ENCODE measurements at places on chromosomes 12 and 14.

GRCh38 chr14:96756745-96757144 lies 40.4 kb upstream of the VRK1 start:
- DNase-seq: no peak

DNA sequence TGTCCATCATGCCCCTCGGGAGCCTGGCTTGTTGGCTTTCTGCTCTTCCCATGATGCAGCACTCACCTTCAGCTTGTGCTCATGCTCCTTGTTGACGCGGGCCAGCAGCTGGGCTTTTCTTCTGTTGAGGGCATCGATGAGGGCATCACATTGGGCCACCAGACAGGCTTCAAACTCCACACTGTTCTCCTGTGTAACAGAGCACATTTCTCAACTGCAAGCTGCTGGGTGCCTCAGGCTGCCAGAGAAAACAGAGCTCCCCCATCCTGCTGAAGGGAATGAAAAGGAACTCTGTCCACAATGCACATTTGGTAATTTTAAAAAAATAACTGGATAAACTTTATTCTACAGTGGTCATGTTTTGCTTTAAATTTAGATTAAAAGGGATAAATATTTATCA lies 72.1 kb downstream of the TRIM9 start:
- no peak for DNase-seq

DNA sequence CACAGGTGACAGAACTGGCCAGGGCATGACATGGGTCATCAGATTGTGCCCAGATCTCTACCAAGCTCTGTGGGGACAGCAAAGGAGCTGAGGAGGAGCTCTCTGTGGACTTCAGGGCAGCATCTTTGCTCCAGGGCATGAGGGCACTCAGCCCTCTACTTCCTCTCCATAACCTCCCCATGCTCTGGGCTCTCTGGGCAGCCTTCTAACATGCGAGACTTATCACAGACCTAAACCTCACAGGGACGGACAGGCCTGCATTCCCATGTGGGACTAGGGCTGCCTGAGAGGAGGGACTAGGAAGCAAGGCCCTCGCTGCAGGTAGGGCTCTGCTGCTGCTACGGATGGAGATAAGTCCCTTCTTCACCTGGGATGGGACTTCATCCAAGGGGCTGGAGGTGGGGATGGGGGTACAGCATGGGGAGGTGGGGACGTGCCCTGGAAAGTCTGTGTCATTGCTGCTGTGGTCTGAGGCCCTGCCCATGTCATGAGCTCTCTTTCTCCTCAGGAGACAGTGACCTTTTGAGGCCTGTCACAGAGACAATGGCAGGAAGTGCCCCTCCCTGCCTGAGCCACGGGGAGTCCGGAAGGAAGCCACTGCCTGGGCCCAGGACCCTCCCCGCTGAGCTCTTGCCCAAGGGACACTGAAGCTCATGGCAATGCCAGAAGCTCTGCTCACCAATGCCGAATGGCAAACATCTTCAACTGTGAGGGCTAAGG lies 44.1 kb downstream of the PITPNM2 start:
- no peak for DNase-seq

DNA sequence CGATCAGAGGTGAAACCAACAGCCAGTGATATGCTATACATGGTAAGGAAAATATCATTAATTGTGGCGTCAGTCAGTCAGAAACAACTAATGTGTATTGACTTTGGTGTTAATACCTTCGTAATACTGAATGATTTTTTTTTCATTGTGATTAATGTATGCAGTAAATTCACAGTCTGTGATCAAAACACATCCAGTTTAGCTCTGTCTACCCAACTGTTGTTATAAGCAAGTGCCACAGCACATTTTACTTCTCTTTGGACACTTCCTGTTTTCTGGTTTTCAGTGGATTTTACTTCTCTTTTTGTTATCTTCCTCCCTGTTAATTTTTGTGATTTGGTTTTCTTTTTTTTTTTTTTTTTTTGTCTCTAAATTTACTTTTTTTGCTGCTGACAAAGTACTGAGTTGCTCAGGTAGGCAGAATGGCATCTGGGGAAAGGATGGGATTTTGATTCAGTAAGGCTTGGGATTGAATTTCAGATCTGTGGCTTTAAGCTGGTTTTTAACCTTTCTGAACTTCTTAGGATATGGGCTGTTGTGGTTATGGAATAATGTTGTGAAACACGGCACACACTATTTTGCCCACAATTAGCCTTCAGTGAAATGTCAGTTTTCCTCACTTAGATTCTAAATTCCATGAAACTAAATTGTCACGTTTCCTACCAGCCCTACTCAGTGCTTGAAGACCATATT lies 604 bp downstream of the GLIPR1 start:
- no peak for DNase-seq

GRCh38 chr12:112684742-112685141 lies 106.8 kb upstream of the RPH3A start:
- peak; percentile 32 for DNase-seq

- DNase-seq: no peak
Observed at GRCh38 chr14:101600336-101600890, 39.1 kb downstream of the DIO3 start.

GRCh38 chr12:123657211-123657610 lies 13.7 kb upstream of the TCTN2 start:
- no peak for DNase-seq

GRCh38 chr14:22140633-22141032 lies 448.4 kb downstream of the DAD1 start:
- DNase-seq: no peak

DNA sequence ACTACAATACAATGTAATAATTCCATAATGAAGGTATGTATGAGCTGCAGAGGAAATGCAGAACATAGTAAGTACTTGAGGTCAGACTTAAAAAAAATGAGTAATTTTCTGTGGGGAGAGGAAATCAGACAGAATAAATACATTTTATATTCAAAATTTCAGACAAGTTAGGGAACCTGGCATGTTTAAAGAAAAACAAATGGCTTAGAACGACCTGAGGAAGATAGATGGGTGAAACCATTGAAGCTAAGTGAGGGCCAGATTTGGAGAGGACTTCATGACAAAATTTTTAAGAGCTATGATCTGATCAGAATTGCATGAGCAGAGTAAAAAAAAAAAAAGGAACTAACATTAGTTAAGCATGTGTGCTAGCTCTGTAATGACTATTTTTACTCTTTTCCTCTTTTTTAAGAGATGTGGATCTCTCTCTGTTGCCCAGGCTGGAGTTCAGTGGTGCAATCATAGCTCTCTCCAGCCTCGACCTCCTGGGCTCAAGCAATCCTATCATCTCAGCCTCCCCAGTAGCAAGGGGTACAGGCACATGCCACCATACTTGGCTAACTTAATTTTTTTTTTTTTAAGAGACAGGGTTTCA lies 157.6 kb upstream of the PDE3A start:
- DNase-seq: no peak

GRCh38 chr12:107906707-107907106 lies 132.2 kb downstream of the ASCL4 start:
- DNase-seq: no peak

GRCh38 chr14:99121319-99121875 lies 150.6 kb downstream of the BCL11B start:
- no peak for DNase-seq

- DNase-seq: no peak
Observed at GRCh38 chr14:51443195-51444018, 203.4 kb downstream of the TMX1 start.

DNA sequence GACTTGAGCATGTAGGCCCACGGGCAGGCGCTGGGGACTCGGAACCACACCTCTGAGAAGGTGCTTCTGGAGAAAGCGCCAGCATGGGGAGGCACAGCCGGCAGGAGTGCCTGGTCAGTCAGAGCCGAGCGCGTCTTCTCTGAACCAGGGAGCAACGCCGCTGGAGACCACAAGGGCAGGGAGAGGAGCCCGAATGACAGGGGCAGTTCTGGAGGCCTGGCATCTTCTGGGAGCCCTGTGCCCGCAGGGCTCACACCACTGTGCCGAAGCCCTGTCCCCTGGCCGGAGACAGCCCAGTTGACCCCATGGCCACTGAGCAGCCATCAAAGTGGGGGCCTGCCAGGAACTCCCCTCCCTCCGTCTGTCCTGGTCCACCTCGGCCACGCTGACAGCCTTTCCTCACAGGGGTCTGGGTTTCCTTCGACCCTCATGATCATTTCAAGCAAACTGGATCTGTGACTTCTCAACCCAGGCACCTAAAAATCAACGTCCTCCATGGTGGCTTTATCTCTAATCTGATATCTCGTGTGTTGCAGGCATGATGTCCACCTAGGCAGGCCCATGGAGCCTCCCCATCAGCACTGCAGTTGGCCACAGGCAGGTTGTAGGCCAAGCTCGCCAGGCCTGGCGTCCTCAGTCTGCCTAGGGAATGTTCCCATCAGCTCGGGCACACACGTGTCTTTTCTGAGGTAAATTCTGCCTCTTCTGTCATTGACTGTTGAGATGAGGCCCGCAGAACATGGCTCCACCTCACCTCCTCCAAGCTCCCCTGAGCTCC lies 299.3 kb upstream of the RTL1 start:
- no peak for DNase-seq

DNA sequence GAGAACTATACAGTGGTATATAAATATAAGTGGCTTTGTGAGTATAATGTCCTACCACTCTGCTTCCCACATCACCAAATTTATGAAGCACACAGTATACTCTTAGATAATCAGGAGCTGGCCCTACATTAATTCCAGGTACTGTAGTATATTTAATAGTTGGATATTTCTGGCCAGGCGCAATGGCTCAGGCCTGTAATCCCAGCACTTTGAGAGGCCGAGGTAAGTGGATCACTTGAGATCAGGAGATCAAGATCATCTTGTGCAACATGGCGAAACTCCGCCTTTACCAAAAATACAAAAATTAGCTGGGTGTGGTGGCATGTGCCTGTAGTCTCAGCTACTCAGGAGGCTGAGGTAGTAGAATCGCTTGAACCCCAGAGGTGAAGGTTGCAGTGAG lies 104.0 kb downstream of the FOXA1 start:
- DNase-seq: no peak

GRCh38 chr12:89529738-89530137 lies 3.9 kb upstream of the POC1B start:
- DNase-seq: peak; percentile 67

Measured in A549 (cell line).